Stimulated activated CD8-positive, alpha-beta memory T cell treated with anti-CD3 and anti-CD28 coated beads, Interleukin-4, amount 100 ng/mL, for 48 hours (primary cell): ENCODE measurements at places on chromosomes 2 and 18.

DNA sequence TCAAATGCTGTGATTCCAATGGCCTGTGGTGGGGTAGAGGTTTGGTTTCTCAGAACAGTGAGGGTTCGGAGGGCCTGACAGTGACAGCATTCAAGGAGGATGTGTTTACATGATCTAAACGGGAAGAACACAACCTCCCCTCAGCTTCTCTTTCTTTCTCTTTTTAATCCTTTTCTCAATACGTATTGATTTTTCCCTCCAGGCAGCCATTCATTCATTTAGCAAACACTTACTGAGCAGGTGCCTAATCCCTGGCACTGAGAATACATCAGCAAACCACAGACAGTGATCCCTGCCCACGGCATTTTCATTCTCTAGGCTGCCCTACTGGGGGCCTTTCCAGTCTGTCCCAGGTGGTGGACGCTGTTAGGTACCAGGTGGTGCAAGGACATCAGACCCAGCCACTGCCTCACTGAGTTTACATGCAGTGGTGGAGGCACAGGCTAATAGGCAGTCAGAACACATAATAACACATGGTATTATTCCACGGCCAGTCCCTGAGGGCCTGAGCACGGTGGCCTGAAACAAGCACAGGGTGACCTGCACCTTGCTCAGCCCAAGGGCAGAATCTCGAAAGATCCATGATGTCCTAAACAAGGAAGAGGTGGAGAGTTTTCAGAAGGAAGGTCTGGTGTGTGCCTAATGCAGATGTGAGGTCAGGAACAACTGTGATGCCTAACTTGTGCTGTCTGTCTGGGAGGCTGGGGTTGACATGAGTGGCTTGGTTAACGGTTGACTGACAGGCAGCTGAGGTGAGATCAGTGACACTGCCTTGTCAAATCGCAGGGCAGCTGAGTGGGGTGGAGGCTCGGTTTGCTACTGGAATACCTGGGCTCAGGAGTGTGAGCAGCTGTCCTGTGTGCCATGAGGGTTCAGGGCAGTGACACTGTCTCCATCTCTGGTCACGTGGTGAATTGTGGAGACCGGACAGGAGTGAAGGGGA is 785.5 kb upstream of the HS6ST1 start:
- no peak for DNase-seq

DNA sequence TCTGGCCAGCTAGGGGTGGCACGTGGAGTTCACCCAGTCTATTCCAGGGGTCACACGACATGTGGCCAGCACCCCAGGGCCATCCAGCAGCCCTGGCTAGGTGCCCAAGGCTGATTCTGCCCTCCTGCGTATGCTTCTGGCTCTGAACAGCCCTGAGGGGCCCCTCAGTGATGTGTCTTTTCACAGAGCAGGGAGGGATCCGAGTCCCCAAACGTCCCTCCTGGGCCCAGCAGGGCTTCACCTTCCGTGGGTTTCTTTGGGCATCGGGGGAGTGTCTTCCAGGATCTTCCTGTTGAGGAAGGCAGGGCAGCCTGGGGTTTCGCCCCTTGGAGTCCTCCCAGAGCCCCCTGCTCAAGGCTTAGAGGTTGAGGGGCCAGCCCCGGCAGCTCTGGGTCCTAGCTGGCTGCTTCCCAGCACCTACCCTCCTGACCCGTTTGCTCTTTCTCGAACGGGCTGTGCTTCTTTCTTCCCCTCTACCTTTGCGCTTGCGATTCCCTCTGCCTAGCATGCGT is 165.9 kb downstream of the DYSF start:
- DNase-seq: no peak

DNA sequence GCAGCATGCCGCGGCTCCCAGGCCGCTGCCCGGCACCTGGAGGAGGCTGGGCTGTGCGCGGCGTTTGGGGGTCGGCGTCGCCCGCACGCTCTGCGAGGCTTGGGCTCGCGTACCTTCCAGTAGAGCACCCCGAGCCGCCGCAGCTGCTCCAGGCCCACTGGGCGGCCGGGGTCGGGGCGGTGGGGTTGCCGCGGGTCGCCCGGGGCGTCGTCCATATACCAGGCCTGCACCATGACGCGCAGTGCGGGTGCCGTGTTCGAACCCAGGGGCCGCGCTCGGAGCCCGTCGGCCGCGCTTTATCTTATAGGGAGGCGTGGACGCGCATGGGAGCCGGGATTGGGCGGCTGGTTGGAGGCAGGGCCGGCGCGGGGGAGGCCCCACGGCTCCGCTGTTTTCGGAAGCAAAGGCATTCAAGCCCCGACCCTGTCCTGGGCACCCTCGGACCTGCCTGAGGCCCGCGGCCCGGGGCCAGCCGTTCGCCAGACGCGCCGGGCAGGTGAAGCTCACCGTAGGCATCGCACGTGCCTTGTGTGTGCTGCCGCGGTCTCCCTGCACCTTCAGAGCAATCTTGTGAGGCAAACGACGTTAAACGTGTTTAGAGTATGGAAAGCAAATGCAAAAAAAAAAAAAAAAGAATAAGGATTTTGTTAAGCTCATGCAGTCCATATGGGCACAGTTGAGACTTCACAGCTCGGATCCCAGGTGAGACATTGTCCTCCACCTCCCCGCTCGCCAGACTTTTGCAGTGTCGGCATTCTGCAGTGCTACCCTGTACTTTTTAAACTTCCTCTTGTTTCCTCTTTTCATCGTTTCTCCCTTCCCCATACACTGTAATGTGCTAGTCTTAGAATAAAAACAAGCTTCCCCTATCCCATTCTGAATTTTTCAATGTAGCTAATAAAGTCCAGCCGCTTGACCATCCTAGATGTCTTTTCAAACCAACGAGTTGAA is at the start of gene ADI1:
Gene ADI1, minus strand, starts transcription at position 277 of the 951 bp plus-strand sequence. Its CDS starts 44 bp downstream, at position 233.
- DNase-seq: peak; percentile 85

DNA sequence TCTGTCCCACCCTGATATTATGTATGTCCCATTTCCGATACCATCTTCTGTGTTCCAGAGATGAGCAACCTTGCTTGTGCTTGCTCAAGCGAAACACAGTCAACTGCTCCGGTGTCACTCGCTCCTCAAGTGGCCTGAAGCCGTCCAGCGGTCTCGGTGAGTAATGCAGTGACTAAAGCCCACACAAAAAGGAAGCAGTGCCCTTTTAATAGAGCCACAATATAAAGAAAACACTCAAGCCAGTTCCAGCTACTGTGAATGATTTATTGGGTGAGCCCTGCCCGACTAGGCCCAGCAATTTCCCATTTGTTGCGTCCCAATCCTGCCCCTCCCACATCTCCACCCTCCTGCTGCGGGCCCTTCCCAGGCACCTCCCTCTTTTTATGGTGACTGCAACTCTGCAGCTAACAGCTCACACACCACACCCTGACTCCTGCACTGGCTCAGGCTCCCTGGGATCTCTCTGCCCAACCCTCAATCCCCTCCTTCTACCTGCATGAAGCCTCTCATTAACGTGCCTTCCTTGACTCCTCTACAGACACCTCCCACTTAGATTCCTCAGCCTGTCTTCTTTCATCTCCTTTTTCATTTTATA is 44.2 kb upstream of the DSC1 start:
- DNase-seq: no peak

- DNase-seq: no peak
Measured at GRCh38 chr2:165796819-165797530, 2.9 kb upstream of the GALNT3 start.

DNA sequence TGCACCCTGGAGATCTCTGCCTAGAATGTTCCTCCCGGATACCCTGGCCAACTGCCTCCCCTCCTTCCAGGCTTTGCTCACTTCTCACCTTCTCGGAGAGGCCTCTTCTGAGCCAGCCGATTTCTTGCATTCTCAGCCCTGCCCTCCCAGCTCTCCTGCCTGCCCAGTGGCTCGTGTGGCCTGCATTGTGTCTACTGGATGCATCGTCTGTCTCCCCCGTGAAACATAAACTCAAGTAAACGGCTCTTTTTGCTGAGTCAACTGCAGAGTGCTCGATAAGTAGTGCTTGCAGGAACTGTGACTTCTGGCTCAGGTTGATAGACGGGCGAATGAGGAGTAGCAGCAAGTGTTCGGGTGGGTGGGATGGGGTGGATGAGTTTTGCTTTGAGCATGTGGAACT is 112.5 kb upstream of the ODC1 start:
- no peak for DNase-seq

GRCh38 chr2:240179186-240179815 is 38.8 kb upstream of the OTOS start:
- no peak for DNase-seq

GRCh38 chr2:138676619-138677021 is 103.6 kb downstream of the NXPH2 start:
- DNase-seq: no peak

DNA sequence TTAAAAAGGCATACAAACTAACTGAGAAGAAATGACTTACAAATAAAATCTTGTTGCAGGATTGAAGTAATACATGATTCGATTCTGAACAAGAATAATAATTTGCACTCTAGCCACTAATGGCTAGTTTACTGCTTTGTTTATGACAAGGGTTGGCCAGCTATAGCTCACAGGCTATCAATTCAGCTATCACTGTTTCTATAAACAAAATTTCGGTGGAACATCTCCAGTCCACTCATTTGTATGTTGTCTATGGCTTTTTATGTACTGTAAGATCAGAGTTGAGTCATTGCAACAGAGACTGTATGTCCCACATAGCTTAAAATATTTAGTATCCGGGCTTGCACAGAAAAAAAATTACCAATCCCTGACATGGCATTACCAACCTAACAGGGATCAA is 543.7 kb upstream of the CNTNAP5 start:
- DNase-seq: no peak

GRCh38 chr2:150471813-150472510 is 15.5 kb downstream of the RND3 start:
- DNase-seq: no peak

GRCh38 chr18:71760541-71760940 is 783.6 kb downstream of the CBLN2 start:
- DNase-seq: no peak

DNA sequence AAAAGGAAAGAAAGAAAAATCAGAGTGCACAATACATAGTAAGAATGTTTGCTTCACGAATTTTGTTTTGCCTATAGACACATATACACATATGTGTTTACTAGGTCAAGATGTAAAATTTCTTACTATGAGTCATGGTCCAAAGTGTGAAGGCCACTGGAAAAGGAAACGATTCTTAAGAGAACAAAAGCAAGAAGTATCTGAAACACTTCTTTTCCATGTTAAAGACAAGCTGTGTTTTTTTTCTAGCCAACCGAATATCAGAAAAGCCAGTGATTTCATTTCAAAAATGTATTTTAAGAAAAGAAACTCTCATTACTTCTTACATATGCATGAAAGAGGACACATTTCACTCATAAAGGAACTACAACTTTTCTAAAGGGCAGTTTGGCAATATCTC is 24.9 kb downstream of the PECR start:
- DNase-seq: no peak

- no peak for DNase-seq
Measured at GRCh38 chr2:188456114-188456909, 164.6 kb downstream of the GULP1 start.

- DNase-seq: no peak
Measured at GRCh38 chr2:70046534-70046933, 40.7 kb upstream of the PCBP1 start.

DNA sequence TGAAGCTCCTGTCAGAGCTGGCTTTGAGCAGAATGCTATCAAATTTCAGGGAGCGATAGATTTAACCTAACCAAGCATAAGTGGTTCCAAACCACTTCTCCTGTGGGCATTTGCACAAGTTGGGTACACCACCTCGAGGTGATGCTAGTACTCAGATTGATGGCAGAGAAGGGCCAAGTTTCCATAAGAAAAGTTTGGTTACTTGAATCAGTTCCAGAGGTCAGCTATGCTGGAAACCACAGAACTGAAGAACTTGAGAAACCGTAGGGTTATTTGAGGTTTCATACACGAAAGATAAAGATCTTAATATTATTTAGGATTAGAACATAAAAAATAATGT is 238.2 kb upstream of the SOX11 start:
- no peak for DNase-seq

DNA sequence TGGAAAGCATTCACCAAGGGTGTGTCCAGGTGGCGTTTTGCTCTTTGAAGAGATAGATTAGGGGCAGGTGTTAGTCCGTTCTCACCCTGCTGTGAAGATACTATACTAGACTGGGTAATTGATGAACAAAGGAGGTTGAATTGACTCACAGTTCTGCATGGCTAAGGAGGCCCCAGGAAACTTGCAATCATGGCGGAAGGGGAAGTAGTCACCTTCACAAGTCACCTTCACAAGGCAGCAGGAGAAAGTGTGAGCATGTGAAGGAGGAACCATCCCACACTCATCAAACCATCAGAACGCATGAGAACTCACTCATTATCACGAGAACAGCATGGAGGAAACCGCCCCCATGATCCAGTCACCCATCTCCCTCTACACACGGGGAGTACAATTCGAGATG is 135.7 kb upstream of the NFATC1 start:
- DNase-seq: no peak

DNA sequence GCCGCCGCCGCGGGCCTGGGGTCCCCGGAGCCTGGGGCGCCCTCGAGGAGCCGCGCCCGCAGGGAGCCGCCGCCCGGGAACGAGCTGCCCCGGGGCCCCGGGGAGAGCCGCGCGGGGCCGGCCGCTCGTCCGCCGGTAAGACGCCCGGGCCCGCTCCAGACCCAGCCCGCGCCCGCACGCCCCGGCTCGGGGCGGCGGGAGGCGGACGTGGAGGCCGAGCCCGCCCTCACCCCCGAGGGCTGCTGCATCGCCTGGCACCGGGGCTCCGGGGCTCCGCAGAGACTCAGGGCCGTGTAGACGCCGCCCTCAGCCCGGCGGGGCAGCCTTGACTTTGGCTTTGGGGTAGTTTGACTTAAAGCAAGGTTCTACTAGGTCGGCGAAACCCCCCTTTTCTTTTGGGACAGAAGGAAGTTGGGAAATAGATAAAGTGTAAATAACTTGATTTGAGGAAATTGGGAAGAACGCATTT is 335 bp downstream of the ERFE start:
- peak; percentile 44 for DNase-seq

DNA sequence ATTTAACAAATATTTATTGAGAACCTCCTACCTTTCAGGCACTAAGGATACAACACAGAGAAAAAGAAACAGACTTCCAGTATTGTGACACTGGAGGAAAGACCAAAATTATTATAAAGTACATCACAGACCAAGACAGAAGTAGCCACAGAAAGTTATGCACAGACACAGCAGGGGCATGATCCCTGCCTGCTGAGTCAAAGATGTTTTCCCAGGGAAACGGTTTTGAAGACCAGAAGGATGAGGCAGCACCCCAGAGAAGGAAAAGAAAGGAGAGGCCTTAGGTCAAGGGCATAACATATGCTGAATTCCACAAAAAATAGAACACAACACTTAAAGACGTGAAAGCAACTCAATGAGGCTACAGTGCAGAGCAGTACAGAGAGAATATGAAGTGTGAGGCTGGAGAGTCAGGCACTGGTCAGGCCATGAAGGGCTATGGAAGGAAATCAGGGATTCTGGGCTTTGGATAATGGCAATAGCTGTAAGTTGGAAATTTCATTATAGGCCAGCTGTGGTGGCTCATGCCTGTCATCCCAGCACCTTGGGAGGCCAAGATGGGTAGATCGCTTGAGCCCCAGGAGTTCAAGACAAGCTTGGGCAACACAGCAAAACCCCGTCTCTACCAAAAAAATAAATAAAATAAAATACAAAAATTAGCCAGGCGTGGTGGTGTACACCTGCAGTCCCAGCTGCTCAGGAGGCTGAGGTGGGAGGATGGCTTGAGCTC is 8.2 kb downstream of the ADAM17 start:
- DNase-seq: no peak

- no peak for DNase-seq
Measured at GRCh38 chr2:50492477-50492851, 539.5 kb downstream of the NRXN1 start.
